Lower lobe of right lung (tissue), 2 donors: ENCODE measurements at places on chromosomes 6 and 20.

DNA sequence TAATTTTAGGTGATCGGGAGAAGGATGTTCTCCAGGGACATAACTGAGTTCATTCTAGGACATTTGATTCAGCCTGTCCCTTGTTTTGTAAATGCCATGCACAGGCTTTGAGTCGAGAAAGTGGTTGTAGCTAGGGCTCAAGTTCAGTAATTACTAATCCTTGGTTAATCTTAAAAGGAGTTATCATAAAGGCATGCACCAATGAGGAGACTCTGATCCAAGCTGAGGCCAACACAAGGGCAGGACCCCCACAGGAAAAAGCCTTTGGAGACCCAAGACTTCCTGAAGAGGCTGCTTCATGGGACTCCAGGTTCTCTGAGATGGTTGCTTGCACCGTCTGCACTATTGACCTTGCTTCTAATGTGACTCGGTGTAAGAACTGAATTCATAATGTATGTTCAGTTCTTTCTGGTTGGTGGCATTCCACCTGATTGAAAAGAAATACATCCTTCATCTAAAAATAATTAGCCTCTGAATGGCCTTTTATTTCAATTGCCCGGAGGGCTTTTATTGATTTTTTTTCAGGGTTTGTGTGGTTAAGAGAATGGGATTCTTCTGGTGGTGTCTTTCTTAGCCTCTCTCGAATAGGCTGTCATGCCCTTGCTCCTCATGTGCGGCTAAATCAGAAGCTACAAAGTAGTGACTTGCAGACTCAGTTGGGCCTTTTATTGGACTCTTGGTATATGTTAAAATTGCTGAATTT is 201.7 kb upstream of the PLCB4 start:
- DNase-seq, result no peak

DNA sequence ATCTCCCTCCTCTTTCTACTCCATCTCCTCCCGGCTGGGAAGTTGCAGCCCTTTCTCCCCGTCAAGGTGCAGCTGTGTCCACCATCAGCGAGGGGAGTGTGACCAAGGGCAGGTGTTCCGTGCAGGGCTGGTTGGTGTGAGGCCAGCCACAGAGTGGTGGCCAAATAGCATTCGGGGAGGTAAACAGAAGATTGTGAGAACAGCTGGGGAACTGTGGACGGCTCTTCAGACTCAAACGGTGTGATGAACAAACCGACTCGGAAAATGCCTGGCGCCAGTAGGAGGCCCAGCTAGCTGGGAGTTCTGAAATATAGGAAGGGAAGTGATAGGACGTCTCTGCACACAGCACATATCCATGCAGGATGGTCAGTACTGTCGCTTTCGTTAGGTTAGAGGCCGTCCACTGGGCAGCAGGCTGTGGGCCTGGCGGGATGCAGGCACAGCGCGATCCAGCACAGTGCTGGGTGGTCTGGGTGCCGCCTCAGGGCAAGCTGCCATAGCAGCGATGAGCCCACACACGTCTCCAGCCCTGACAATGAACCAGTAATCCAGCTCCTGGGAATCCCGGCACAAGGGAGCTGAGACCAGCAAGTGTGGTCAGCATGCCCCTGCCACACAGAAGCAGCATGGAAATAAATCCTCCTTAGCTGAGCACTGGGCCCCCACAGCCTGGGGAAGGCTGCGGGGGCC is 258.1 kb downstream of the TAF4 start:
- peak; percentile 36 for DNase-seq

GRCh38 chr6:16450821-16451220 is 212.4 kb downstream of the GMPR start:
- no peak for DNase-seq

GRCh38 chr6:37433657-37434271 is 743 bp downstream of the CMTR1 start:
- no peak for DNase-seq

DNA sequence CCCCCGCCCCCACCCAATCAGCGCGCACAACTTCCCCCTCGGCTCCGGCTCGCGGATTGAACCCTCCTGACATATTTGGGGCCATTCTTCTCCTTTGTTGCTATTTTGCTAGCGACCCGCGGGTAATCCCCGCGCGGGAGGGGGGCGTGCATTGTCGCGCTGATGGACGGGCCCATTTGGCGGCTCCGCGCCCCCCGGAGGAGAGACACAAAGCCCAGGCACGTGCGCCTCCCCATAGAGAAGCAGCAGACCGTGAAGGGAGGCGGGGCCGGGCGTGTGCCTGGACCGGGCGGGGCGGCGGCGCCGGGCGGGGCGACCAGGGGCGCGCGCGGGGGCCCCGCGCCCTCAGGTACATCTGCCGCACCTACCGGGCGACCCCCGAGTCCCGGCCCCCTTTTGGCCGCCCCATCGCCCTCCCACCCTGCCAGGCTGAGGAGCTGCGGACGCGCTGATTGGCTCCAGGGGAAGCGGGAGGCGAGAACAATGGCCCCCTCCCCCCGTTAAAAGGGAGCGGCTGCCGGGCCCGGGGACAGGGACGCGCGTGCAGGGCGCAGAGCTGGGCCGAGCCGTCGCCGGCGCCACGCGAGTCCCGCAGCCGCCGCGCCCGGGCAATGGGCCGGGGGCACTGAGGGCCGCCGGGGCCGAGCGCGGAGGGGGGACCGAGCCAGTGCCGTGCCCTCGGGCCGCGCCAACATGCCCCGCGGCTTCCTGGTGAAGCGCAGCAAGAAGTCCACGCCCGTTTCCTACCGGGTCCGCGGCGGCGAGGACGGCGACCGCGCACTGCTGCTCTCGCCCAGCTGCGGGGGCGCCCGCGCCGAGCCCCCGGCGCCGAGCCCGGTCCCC is at the start of gene INSM1:
TSS of gene INSM1 (plus strand) at position 530 of the 843 bp plus-strand sequence. CDS start at position 694, 164 bp downstream.
- no peak for DNase-seq

DNA sequence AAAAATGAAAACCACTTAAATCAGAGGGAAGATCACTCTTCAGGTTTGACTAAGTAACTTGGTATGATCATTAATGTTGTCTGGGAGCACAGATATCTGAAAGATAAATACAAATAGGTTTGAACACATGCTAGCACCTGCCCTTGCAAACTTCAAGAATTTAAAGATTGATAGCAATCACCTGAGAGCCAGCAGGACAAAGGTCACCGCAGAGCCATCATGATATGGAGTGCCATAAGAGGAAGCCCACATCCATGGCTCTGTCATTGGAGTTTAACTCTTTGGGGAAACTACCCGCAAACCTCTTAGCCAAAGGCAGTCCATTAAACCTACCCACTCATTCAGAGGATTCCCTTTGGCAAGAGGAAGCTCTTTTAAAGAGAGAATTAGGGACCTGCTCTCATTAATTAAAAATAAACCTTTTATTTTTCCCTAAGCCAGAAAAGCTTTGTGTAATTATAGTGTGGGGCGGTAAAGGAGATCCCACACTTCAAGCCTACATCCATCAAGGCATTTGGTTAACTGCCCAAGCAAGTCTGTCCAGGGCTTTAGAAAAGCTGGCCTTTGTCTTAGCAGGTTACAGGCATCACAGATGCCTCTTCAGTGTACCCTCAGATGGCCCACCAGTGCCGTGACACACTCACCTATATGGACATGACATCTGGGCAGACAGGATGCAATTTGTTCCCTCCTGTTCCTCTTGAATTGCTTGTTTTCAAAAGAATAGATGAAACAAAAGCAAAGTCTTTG is 73.0 kb downstream of the SASH1 start:
- DNase-seq, result no peak

GRCh38 chr20:3842348-3842930 is 4.2 kb upstream of the MAVS start:
- DNase-seq, result no peak

GRCh38 chr20:1881240-1881835 is 13.9 kb upstream of the SIRPA start:
- DNase-seq, result no peak

- no peak for DNase-seq
These were observed 120.8 kb downstream of the CCDC170 start for GRCh38 chr6:151614630-151615029.

GRCh38 chr6:157514659-157515496 is 133.9 kb downstream of the ZDHHC14 start:
- DNase-seq, result no peak

DNA sequence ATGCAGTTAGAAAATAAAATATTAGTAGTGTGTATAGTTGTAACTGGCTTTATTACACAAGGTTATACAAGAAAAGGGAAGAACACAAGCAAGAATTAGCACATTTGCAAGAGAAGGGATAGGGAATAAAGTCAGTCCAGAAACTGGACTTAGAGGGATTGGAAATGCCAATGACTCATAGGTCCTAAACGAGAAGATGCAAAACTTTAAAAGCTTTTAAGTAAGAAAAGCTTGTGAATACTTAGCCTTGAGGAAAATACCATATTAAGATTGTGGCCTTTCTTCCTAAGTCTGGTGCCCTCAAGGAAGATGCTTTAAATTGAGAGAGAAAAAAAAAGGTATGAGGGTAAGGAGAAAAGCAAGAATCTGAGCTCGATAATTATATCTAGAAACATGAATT is 102.3 kb upstream of the MCHR2 start:
- DNase-seq, result no peak

DNA sequence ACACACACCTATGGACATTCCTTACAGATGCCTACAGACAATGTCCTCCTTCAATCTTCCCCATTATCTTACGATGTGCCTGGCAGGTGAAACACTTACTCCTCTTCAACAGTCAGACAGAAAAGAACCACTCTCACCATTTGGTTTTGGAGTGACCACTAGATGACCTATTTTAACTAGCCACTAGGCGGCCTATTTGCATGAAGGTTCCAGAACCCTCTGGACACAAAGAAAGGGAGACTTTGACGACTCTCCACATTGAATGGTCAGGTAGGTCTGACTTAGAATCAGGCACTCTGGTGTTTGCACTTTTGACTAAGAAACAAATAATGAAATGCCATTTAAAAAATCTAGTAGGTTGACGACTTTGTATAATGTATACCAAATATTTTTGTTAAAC is 42.0 kb downstream of the PNLDC1 start:
- DNase-seq, result no peak

- DNase-seq, result no peak
These were observed 21.3 kb downstream of the PLCB1 start for GRCh38 chr20:8153281-8153908.

DNA sequence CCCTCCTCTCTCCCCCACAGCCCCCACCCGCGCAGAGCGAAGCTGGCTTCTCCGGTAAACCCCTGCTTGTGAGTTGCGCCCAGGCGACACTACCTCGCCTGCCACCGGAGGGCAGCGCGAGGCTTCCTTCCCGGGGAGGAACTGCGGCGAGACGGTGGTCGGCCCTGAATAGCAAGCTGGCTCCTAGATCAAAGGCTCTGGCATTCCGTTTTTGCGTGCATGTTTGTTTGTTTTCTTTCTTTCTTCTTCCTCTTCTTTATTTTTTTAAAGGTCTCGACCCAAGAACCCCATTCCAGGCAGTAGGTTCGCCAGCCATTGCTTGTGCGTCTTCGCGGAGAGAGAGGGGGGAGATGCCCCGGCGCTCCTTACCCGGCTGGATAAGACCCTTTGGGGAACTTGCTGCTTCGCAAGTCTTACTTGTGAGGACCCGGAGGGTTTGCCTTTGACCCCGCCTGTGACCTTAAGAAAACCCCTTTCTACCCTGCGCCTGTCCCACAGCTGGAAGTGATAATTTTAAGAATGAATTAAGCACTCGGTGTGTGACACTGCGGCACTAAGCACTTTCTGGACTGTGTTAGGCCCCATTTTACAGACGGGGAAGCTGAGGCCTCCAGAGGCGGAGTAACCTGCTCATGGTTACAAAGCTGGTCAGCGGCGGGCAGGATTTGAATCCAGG is 92.7 kb upstream of the SIRPA start:
- DNase-seq, result peak; percentile 84

- DNase-seq, result no peak
These were observed 164.0 kb downstream of the FOXC1 start for GRCh38 chr6:1773700-1774099.

DNA sequence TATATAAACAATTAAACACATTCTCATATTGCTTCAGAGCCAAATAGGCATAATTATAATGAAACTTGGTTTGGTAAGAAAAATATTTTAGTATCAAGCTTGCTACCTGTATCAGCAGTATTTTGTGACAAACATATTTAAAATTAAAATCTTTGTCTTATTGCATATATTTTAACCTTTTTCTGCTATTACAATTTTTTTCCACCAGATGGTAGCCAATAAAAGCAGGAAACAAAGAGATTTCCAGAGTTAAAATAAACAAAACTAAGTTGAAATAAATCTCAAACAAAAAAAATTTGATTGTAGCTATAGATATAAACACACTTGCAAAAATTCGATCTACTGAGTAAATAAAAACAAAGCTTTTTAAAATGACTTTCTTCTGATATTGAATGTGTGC is 491.3 kb upstream of the GJE1 start:
- no peak for DNase-seq

- DNase-seq, result no peak
These were observed 67.5 kb upstream of the FBXO30 start for GRCh38 chr6:145882121-145882531.
